ENCODE measurements at places on chromosomes 2 and 18.

- DNase-seq, result no peak
Observed at GRCh38 chr2:11314487-11314886, 29.9 kb downstream of the ROCK2 start.

DNA sequence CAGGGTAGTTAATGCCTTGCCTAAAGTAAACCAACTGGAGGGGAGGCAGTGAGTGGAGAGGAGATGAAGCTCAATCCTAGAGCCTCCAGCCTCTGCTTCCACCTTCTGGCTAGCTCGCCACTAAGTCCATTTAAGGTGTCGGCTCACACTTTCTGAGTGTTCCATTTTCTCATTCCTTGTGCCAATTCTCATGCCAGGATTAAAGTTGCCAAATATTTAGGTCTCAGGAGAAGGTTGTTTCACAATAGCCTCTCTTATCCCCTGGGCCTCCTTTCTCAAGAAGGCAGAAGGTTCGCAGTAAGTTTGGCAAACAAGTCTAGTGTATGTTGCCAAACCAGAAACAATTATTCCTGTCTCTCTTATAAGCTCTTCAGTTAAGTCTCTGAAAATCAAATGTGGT, 57.2 kb downstream of the TACR1 start:
- no peak for DNase-seq

DNA sequence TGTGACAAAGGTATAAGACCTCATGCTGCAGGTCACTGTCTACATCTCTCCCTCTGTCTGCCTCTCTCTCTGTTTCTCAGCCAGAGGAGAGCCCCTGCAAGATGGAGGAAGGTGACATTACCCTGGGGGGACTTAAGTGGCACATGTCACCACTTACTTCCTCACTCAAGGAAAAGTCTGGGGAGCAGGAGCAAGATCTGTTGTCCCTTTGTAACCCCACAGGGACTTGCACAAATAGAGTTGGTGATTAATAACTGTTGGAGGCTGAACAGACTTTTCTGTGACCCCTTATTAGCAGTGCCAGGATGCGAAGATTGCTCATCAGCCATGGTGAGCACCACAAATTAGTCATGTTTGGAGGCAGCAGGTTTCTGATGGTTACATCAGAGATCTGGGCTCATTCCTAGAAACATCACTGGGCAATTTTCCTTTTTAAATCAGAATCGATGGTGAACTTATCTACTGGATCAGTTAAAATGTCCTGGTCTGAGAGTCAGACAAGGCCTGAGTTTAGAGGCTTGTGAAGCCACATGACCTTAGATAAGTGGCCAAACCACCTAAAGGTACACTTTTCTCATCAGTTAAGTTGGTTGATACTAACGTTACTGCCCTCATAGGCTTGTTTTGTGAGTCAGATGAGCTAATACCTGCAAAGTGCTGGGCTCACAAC, 81.2 kb upstream of the LTBP1 start:
- no peak for DNase-seq

DNA sequence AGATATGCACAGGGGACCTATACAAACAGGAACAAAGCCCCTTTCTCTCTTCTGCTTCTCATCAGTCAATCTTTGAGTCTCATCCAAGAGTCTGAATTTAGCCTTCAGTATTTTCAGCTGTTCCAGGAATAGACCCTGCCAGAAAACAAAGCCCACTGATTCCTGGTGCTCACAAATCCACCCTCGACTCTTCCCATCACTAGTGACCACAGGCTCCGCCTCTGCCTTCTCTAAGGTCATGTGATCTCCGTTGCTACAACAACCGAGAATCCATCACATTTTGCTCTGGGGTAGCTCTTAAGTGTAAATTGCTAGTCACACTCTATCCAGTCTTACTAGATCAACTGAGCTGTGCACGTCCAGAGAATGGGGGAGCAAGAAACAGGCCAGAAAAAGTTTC, 46.4 kb upstream of the SPTBN1 start:
- DNase-seq, result no peak

GRCh38 chr2:233241803-233242202, 9.7 kb upstream of the ATG16L1 start:
- no peak for DNase-seq

GRCh38 chr2:153197402-153198386, 280.9 kb downstream of the RPRM start:
- DNase-seq, result no peak
